ENCODE measurements at places on chromosomes 6 and 20. TPM values are rescaled to one million over a fixed set of nuclear protein-coding genes. Genes with fewer than 3 reads are reported as not detected.

GRCh38 chr20:63107449-63108200, 100.9 kb upstream of the BHLHE23 start:
- no peak for DNase-seq

GRCh38 chr6:142954844-142955243, 9.9 kb upstream of the HIVEP2 start:
- no peak for DNase-seq

Gene ISM1
- total RNA-seq, result not detected

- DNase-seq, result no peak
These were observed 50.1 kb downstream of the CTCFL start for GRCh38 chr20:57474816-57475215.

DNA sequence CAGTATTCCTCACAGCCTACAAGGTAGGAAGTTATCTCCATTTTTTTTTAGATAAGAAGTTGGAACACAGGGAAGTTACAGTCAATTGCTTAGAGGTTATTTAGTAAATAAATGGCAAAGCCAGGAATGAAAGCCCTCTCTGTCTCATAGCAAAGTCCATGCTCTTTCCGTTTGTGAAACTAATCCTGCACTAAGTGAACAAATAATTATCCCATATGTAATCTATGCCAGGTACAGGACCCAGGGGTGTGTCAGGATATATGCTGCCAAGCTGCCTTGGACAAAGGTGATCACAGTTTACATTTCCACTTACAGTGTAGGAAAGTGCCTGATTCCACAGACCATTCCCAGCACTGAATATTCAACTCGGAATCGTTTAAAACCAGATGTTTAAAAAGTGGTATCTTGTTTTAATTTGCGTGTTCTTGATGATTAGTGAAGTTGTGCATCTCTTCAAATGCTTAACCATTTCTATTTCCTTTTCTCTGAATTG, 13.6 kb upstream of the GMDS start:
- DNase-seq, result peak; percentile 40

DNA sequence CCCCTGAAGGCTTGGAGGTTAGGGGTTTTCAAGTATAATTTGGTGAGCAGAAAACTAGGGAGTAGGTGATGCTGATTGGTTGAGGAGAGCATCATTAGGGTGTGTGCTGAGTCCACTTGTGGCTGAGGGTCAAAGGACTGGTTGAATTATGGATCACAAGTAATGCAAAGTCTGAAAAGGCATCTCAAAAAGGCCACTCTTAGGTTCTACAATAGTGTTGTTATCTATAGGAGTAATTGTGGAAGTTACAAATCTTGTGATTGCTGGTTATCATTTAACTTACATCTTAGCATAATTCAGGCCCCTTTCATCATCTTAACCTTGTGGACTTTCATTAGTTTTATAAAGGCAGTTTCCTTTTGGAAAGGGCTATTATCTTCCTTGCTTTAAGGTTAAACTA, 60.8 kb downstream of the UBR2 start:
- no peak for DNase-seq

Data from PC-3 (cell line).